ENCODE measurements at places on chromosomes 2 and 18.

DNA sequence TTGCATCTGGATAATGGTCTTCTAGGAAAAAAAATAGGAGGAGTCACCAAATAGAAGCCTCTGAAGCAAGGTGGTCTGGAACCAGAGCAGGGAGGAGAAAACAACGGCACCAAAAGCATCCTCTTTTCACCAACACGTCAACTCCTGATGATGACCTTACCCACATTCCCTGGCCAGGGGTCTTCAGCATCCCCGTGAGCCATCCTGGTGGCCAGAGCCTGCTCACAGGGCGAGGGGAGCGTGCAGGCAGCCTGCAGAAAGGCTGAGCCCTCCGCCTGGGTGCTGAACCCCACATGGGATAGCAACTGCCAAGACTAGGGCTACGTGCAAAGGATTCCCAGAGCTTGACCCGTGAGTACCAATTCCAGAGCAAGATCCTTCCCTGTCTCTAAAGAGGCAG, 191.0 kb downstream of the NDUFA10 start:
- no peak for DNase-seq

DNA sequence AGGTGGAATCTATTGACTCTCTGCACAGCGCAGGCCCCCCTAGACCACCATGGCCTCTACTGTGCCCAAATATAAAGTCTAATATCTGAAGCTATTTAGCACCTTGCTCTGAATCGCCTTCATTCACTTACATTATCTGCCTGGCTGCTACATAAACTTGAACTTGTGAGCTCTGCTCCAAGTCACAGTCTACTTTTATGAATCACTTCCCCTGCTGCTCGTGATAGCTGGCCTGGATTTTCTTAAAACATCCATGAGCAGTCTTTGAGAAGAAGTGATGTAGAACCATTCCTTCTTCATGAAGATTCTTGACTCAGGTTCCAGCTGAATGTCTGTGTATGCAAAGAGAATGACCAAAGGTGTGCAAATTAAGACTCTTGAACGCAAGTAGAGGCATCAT, 359.5 kb downstream of the RND3 start:
- no peak for DNase-seq

- DNase-seq = no peak
These were observed 97.4 kb upstream of the LCLAT1 start for GRCh38 chr2:30349691-30350090.

DNA sequence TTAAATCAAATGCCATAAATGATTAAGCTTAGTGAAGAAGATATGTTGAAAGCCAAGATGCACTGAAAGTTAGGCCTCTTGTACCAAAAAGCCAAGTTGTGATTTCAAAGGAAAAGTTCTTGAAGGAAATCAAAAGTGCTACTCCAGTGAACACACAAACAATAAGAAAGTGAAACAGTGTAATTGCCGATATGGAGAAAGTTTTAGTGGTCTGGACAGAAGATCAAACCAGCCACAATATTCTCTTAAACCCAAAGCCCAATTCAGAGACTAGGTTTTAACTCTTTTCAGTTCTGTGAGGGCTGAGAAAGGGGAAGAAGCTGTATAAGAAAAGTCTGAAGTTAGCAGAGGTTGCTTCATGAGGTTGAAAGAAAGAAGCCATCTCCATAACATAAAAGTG, 101.8 kb upstream of the RPE start:
- DNase-seq = no peak

DNA sequence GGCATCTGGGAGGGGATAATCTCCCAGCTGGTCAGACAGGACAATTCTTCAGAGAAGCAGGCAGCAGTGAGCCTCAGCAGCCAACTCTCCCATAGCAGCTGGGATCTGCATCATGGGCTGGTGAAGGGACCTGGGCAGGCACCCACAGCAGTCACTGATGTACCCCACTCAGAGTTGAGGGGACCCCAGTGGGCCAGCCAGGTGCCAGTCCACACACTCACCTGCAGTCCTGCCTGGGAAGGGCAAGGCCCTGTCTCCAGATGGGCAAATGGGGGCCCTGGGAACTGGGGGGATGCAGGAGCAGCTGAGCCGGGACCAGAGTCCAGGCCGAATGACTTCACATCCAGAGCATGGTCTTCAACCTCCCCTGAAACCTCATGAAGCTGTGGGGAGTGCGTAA, 170.4 kb downstream of the ZFP36L2 start:
- DNase-seq = no peak

- no peak for DNase-seq
These were observed 71.8 kb upstream of the SMAD7 start for GRCh38 chr18:49022311-49023161.

- no peak for DNase-seq
These were observed 41.6 kb downstream of the TDRD15 start for GRCh38 chr2:21165350-21165749.

DNA sequence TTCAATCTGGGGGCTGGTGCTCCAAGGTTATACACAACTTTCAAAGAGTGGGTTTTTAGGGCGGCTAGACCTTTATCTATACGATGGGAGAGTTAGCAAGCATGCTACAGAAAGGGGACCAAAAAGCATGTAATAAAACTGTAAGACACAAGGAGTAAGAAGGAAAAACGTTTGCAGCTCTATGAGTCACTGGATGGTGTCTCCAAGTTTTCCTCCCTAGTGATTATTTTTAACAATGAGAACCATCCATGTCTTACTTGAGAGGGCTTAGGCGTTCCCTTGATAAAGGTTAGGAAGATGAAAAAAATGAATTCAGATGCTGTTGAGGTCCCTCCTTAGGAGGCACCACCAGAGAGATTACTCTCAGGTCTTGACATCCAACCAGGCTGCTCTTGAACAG, 75.9 kb downstream of the HRH4 start:
- no peak for DNase-seq

DNA sequence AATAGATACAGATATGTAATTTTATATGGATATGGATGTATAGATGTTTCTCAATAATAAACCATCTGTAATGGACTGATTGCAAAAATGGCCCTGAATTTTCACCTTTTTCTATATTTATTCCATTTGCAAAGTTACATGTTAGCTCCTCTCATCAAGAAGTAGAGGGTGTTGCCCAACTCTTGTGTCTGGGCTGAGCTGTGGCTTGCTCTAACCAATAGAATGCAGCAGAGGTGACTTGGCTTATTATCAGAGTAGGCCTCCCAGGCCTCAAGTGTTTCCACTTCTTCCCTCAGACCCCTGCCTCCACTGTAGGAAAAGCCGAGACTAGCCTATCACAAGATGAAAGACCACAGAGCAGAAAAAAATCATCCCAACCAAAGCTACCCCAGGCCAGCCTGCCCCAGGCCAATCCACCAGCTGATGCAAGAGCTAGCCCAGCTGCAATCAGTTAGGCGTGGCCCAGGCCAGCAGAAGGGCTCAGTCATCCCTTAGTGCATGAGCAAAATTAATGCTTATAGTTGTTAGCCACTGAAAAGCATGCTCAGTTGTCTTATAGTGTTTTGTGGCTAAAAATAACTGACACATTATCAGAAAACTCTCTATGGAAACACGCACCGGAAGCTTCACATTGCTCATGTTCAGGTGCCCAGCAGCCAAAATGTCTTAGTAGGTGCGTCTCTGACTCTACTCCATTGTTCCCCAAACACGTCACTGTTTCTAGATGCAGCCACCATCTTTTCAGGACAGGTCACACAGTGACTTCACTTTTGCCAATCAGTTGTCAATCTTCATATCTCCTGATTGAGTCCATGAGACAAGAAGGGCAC, 464.0 kb downstream of the FBXO15 start:
- DNase-seq = no peak

DNA sequence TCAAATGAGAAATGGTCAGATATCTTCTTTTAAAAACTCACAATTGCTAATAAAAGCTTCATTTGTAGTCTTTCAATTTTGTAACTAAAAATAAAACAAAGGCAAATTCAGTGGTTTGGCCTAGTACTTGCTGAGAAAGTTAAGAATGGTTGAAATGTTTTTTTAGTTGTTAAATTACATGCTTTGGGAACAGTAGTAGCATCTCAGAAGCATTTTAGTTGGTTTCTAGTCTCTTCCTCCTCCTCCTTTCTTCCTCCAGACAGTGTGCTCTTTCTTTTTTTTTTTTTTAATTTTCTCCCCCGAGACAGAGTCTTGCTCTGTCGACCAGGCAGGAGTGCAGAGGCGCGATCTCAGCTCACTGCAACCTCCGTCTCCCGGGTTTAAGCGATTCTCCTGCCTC, 9.8 kb downstream of the TRAK2 start:
- no peak for DNase-seq

GRCh38 chr2:48715042-48715899, 40.3 kb downstream of the LHCGR start:
- DNase-seq = no peak

- no peak for DNase-seq
These were observed 1983.5 kb upstream of the CELF4 start for GRCh38 chr18:39549144-39549543.

- DNase-seq = no peak
These were observed 113.7 kb downstream of the B3GNT2 start for GRCh38 chr2:62309465-62310091.

GRCh38 chr2:30510409-30510808, 63.4 kb downstream of the LCLAT1 start:
- DNase-seq = no peak

DNA sequence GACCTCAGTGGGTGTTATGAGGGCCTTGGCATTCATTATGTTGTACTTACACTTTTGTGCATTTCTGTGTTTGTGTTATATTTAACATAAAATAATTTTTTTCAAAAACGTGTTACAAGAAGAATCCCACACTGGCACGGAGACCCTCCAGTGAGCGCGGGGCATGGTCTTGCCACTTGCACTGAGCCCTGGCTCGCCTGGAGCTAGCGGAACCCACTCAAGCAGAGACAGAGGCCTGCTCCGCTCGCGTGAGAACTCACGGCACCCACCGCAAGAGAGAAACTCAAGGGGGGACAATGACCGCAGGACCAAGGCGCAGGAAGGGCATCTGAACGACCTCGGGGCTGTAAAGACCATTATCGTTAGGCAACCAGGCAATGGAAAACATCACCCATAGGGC, 248.0 kb upstream of the SOX11 start:
- DNase-seq = no peak

DNA sequence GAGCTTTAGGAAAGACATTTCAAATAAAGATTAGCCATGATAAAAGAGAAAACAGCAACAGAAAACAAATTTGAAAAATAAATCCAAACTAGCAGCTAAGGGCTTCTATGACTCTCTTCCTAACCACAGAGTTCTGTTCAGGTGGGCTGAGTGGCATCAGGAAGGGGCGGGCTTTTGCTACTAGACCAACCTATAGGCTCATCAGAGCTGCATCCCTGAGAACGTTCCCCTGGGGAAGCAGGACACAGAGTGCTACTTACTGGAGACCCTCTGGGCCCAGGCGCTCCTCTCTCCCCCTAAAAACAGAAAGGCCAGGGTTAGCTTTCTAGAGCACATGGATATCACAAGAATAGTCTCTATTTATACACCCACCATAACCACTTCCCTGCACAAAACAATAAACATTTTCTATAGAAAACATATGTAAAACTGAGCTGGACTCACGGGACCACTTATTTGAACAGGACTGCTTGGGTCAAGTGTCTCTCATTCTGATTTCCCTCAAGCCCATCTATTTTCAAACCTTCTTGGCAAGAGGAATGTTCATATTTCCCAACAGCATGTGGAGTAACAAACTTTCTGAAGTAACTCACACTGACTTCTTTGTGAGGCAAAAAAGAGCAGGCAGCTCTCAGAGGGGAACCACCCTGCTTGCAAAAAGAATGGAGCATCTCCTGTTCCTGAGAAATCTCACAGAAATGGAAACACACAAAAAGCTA, 78.9 kb upstream of the LMAN1 start:
- DNase-seq = no peak

GRCh38 chr2:96147593-96148201, 2.5 kb upstream of the DUSP2 start:
- DNase-seq = no peak

DNA sequence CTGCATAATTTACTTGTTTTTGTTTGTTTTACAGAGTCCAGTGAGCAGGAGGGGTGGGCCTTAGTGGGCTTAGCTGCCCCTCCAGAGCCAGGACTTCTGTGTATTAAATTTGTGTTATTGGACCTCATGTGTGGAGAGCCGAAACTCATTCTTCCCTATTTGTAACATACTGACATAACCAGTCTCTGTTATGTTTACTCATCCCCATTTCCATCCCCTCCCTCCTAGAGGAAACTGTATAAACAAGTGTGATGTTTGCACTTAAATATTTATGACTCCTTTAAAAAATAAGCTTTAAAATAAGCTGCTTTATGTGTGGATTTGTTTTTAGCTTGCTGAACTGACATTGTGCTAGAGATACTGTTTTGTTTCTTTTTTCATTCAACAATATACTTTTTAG, 13.8 kb downstream of the ZNF512 start:
- no peak for DNase-seq

- DNase-seq = no peak
These were observed 30.0 kb upstream of the CFAP36 start for GRCh38 chr2:55489467-55490062.

GRCh38 chr2:127449414-127449813, 31.2 kb downstream of the PROC start:
- no peak for DNase-seq

GRCh38 chr18:76847916-76848315, 25.6 kb downstream of the ZNF236 start:
- DNase-seq = no peak

DNA sequence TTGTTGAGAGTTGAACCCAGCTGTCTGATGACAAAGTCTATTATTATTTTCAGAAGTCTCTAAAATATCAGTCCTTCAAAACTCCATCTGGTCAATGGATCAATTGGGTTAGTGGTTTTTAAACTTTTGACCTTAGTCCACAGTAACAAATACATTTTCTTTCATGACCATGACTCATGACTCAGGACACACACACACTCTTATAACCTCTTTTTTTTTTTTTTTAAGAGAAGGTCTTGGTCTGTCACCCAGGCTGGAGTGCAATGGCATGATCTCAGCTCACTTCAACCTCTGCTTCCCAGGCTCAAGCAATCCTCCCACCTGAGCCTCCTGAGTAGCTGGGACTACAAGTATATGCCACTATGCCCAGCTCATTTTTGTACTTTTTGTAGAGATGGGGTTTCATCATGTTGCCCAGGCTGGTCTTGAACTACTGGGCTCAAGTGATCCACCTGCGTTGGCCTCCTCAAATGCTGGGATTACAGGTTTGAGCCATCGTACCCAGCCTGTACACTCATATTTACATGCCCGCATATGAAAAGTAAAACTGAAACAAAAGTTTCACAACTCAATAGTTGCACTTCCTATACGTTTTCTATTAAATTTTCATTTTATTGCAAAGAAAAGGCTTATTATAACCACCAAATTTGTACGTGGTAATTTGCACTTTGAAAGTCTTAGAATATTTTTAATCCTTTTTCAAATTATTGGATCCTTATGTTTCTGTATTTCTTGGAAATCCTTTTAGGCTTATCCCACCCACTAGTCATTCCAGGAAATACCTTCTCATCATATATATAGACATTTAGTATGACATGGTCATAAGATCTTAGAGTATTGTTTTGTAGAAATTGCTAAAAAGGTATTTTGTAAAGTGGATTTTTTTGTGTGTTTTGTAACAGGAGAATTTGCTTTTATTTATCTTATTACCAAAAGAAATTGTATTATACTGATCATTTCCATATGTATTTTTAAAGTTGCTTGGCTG, 199.0 kb downstream of the LPIN1 start:
- no peak for DNase-seq

GRCh38 chr2:26891-27290, 19.4 kb downstream of the FAM110C start:
- no peak for DNase-seq
